ENCODE measurements at places on chromosomes 5 and 9.

- DNase-seq: no peak
Measured at GRCh38 chr9:129640086-129640870, 1.7 kb downstream of the ASB6 start.

GRCh38 chr9:106846857-106847256, 16.1 kb upstream of the ZNF462 start:
- DNase-seq: no peak

- DNase-seq: no peak
Measured at GRCh38 chr5:127298656-127299055, 8.1 kb downstream of the MEGF10 start.

GRCh38 chr9:21096172-21096900, 18.6 kb upstream of the IFNB1 start:
- no peak for DNase-seq

DNA sequence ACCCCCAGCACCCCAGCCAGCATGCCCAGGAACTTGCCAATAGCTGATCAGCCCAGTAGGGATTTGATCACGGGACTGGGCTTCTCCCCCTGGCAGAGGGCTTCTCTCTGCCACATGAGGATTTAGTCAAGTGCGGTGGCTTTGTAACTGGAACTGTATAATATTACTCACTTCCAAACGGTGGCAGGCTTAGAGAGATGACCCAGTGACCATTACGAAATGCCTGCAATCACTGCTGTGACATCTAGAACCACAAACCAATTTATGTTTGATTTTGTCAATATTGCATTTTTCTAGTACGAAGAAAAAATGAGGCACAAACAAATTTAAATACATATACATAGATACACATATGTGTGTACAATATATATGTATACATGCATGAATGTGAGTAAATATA, 192.1 kb downstream of the ERCC6L2 start:
- DNase-seq: no peak

DNA sequence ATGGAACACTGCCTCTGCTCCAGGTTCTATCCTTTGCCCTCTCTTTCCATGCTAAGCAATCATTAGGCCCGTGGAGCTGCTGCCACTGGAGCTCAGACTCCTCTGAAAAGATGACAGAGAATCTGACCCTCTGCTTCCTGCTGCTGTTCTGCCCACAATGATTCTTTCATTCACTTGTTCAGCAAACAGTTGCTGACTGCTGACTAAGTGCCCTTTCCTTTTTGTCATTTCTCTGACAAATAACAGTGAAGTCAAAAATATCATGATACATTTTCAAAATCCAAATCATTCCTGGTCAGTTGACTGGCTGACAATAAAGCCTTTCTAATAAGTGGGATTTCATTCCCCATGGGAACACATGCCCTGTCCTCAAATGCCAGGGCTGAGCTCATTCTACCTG, 110.1 kb downstream of the SIL1 start:
- DNase-seq: no peak

DNA sequence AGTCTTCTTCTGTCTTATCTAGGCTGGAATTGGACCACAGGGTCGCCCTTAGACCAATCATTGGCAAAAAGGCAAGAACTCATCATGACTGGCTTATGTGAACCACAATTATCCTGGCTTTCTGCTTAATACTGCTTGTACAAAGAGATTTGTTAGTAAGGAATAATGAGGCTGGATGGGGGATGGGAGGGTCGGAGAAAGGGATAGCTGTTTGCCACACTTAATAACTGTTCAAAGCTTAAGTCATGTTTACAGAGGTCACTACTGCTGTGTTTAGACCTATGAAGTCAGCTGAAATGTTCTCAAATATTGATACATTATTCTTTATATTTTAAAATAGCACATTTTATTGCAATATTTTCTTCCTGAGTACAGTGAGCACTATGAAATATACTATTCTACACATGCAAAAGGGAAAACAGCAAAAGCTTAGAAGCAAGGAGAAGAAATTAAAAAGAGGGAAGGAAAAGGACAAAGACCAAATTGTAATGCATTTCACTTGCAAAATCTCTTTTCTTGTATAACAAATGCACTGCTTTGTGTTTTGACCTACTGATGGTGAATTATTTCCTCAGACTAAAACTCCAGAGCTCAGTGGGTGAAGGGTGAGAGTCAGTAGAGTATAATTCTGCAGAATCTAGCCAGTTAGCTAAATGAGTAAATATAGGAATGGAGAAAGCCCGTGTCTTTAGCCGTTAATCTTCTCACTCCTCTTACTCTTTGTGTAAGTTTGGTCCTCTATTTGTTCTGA, 404.9 kb upstream of the ZNF608 start:
- no peak for DNase-seq

GRCh38 chr9:77756449-77756848, 108.3 kb upstream of the GNA14 start:
- DNase-seq: no peak

- DNase-seq: no peak
Measured at GRCh38 chr5:76547242-76547890, 75.8 kb downstream of the F2RL2 start.

DNA sequence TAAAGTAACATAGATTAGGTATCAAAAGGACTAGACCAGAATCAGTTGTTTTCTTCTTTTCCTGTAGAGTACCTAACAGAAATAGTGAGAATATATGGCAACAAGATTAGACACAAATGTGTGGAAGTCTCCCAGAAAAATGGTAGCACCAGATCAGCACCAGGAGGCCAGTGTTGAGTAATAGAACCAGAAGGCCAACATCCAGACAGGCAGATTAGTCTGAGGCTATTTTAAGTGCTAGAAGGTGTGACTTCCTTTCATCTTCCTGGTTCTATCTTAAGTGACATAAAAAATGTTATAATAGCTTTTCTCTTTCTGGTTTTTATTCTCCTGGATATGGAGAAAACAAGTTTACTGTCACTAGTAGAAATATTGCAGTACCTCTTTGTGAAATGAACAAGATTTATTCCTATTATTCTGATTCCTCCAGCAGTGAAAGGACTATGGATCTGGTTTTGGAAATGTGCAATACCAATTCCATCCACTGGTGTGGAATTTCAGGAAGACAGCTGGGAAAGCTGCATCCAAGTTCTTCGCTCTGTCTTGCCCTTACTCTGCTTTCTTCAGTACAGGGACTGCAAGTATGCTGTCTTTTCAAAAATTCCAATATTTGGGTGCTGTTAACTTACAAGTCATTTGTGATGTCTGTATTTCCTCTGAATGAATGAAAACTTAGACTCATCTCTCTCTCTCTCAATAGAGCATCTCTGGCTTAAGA, 39.1 kb downstream of the SHLD3 start:
- no peak for DNase-seq

GRCh38 chr5:102561894-102562760, 63.3 kb upstream of the SLCO6A1 start:
- no peak for DNase-seq

- DNase-seq: no peak
Measured at GRCh38 chr5:150052956-150053712, 33.2 kb downstream of the CSF1R start.

GRCh38 chr5:8135742-8136141, 266.8 kb downstream of the MTRR start:
- DNase-seq: no peak

DNA sequence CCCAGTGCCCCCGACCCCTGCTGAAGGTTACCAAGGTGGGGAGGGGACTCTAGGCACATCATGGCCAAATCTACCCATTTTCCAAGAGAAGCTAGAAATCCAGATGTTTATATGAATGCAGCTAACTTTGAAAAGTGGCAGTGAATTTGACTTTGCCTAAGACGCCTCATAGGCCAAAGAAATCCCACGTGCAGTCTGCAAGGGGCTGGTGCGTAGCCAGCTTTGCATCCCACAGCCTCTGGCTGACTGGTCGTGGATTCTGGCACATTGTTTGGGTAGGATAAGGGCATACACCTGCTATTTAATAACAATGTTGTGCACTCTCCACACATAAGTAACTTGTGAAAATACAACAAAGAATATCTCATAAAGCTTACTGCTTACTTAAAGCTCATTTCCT, 3.5 kb upstream of the GADD45G start:
- DNase-seq: no peak

DNA sequence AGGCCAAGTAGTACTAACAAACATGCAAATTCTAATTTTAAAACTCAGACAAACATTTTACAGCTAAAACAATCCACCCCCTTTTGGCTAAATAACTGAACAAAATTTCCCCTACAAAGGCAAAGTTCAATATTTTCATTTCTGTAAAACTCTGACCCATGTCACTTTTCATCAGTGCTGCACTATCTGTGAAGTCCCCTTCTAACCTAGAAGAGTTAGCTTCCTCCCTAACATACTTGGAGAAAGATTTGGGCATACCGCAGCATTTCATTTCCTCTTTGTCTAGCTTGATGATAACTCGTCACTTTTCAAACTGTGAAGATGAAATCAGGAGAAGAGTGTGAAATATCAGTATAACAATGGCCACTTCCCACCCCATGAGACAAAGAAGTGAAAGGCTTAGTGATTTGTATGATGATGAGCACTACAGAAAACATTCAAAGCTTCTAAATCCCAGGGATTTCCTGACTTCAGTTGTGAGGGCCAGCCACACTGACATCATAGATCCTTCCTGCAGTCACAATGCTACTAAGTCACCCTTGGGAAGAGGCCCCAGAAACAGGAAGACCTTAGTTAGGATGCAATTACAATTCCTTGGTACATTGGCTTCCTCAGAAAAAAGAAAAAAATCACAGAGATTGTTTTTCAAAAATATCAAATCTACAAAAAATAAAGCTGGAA, at the start of gene FAM81B:
Gene FAM81B (plus strand): TSS at position 555 of the 681 bp plus-strand sequence. CDS start 24 bp downstream, at position 579.
- no peak for DNase-seq

DNA sequence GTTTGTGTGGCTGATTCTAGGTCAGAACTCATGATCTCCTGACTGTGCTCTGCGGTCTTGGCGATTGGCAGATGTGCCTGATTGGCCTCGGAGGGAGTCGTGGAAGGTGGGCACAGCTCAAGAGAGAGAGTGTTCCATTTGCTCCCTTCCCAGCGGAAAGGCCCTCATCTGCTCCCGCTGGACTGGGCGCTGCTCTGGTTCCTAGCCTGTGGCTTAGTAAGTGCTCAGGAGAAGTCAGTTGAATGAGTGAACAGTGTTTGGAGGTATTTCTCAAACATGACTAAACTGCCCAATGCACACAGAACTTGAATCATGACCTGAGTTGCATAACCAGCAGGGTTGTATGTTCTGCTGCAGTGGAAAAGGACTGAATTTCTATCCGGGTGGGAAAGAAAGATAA, 120.2 kb upstream of the PITX1 start:
- no peak for DNase-seq

GRCh38 chr9:99079542-99079941, 25.4 kb upstream of the TGFBR1 start:
- no peak for DNase-seq

DNA sequence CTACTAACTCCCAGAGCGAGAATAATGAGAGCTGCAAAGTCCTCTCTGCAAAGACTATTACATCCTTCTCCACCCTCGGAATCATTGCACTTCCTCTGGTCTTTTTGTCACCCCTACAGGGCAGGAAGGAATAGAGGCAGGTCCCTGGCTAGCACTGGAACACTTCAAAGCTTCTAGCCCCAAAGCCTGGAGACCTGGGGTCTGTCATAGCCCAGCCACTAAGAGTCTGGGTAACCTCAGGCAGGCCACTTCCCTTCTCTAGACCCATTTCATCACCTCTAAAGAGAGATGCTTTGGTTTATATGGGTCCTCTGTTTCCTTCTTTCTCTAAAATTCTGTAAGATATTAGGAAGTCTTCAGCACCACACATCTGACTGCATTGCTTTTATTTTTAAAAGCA, 6.7 kb downstream of the ADRB2 start:
- no peak for DNase-seq

- DNase-seq: no peak
Measured at GRCh38 chr5:18119156-18119785, 485.0 kb downstream of the TAF11L14 start.

- no peak for DNase-seq
Measured at GRCh38 chr5:152004095-152004494, 79.4 kb upstream of the GLRA1 start.

DNA sequence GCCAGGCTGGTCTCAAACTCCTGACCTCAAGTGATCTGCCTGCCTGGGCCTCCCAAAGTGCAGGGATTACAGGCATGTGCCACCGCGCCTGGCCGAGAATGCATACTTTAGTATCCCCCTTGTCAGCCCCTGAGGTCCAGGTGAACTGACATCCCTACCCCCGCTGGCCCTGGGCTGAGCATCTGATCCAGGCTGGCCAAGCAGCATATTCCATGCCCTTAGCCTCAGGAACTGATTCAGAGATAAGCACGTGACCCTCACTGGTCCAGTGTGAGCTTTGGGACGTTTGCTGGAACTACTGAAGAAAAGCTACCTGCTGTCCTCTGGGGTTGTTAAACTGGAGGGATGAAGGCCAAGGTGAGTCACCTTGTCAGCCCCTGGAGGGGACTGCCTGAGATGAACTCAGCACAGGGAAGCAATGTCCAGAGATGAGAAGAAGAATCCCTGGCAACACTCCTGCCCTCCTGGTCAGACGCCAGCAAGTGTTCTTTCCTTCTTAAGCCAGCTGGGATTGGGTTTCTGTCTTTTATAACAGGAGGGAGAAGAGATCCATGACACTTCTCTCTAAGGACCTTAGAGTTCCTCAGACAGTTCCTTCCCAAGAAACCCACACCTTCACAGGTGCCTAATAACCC, 59.1 kb upstream of the FBXW11 start:
- no peak for DNase-seq

- no peak for DNase-seq
Measured at GRCh38 chr5:52977264-52977897, 11.8 kb upstream of the ITGA2 start.

GRCh38 chr5:131353991-131354390, 90.1 kb downstream of the CDC42SE2 start:
- no peak for DNase-seq

- no peak for DNase-seq
Measured at GRCh38 chr5:38048400-38048799, 208.6 kb upstream of the GDNF start.

DNA sequence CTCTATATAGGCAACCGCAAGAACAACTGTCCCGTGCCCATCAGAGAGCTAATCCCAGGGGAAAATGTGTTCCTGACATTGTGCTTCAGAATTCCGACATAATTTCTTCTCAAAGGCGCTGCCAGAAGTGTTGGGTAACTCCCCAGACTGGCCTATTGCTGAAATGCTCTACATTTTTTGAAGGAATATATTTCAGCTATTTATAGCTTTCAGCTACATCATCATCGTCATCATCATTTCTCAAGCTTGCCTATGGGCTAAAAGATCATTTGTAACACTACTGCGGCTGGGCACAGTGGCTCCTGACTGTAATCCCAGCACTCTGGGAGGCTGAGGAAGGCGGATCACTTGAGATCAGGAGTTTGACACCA, 49.7 kb downstream of the MYO10 start:
- DNase-seq: no peak

DNA sequence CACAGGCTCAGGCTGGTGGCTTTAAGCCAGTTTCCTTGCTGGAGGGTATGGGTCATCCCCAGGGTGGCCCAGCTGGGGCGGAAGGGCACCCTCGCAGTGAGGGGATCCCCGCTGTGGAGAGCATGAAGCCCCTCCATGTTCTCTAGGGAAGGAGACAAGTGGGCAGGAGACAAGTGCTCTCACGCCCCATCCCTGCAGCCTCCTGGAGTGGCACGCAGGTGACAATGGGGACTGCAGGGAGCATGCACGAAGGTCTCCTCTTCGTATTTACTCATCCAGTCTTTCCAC, 83.3 kb downstream of the GTF3C4 start:
- DNase-seq: no peak

GRCh38 chr9:89749500-89750116, 144.8 kb downstream of the GADD45G start:
- no peak for DNase-seq

- no peak for DNase-seq
Measured at GRCh38 chr5:73357576-73357975, 91.0 kb downstream of the FOXD1 start.

All from activated naive CD4-positive, alpha-beta T cell (primary cell).